ENCODE measurements at places on chromosomes 1 and 21.

DNA sequence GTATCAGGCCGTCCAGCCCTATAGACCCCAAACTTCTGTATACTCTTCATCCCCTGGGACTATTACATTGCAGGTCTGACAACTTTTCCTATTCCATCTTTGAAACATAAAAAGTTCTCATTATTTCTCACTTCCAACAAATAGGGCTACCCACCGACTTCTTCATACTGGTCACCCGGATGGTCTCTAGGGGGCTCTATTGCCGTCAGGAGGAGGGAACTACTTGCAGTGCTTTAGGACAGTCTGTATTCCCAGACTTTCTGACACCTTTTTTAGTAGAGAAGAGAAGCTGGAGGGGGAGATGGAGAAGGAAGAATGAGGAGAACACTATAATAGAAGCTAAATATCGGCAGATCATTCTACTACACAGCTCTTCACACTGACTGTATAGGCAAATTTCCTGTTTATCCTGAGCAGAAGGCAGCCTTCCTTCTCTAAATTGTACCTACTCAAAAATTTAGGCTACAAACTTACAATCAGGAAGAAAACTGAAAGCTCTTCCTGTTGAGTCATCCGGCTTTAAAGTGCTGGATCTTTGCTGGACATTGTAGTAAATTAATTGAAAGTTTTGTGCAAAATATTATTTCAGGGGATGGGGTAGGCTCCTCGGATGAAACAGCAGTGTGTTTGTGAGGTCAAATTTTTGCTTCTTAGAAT is 54.6 kb downstream of the CDC7 start:
- DNase-seq: no peak

- no peak for DNase-seq
Observed at GRCh38 chr1:228697207-228698016, 37.9 kb upstream of the RHOU start.

DNA sequence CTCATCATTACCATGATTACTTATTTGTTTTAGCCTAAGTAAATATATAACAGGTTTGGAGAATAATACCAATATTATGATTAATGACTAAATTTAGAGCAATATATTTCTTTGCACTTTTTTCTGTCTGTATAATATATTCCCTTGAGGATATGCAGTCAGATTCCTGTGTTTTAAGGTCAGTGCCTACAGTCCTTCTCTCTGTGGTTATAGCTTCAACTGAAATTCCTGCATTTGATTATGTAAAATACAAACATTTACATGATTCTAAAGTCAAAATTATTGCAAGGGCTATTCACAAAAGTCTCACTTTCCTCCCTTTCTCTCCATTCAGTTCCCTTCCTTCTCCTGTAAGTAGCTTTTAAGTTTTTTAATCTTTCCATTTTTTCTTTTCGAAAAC is 142.9 kb upstream of the COL6A1 start:
- no peak for DNase-seq

DNA sequence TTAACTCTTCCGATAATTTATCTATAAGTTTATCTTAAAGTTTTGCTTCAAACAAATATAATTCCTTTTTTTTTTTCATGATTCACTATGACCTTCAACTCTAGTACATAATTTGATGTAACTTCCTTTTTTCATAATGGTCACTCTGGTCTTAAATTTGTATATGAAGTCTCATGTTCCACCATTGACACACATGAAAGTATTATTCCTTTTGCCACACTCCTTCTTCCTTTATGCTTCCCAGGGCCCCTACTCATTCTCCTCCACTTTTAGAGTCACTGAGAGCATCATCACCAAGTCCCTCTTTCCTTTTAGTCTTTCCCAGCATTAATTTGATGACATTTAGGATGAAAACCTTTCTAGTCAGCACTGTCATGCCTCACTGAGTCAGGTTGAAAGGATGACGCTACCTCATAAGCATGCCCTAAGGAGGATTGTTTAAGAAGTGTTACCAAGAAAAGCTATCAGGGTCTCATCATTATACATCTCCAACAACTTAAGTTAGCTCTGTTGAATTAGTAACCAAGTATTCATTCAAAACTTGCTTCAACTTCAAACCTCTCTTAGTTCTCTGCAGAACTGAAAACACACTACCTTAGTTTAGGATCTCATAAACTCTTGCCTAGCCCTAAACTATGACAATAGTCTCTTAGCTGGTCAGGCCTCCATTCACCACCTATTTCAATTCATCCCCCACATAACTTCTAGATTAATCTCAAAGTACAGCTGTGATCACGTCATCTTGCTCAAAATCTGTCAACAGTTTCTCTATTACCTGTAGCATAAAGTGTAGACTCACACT is 14.5 kb downstream of the AUNIP start:
- no peak for DNase-seq

- no peak for DNase-seq
Observed at GRCh38 chr1:109240158-109241152, 8.9 kb upstream of the CELSR2 start.

DNA sequence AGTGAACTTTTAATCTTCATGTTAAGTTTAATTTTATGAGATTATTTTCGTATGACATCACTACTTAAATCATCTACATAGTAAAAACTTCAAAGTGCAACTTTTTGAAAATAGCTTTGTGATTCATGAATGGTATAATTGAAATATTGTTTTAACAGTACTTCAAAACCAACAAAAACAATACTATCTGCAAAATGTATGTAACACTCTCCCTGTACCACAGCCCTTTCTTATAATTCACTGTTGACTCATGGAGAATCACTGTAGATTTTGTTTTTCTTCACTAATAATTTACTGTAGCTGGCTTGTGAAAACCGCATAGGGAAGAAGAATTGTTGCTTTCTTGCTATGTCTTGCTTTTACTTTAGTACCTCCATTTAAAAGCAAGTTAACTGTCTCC is 301.4 kb upstream of the ADAMTS5 start:
- DNase-seq: no peak

DNA sequence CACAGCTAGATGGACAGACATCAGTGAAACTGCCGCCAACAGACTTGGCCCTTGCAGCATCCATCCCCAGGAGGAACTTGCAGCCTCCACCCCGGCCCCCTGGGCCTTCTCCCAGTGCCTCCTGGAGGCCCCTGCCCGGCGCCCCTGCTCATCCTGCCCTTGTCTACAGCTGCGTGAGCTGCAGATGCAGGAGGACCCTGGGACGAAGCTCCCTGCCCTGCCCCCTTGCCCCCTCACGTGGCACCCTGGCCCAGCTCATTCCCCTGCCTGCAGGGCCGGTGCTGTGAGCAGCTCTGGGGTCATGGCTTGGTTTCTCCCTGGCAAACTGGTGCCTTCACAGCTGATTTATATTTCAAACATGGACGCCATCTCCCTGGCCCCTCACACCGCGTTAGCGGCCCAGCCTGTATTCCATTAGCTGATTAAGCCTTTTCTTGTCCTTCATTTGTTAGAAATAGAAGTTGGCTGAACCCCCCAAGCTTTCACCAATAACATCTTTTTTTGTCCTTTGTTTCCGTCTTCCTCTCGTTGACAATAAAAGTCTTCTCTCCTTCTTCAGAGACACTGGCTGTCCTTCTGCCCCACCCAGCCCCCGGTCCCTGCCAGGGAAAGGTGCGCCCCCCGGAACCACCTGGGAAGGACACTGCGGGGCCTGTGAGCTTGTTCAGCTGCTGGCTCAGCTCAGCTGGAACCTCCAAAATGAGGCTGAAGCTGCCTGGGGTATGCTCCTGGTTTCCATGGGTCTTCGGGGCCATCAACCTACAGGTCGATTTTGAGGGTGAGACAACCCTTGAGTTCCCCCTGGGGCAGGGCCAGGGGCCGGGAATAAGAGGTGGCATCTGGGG is 34.0 kb upstream of the SLC19A1 start:
- DNase-seq: no peak

GRCh38 chr1:67771152-67771551 is 62.1 kb downstream of the GNG12 start:
- DNase-seq: no peak

GRCh38 chr1:165988275-165988674 is 160.9 kb downstream of the UCK2 start:
- no peak for DNase-seq

GRCh38 chr1:246988316-246988715 is 19.5 kb downstream of the ZNF695 start:
- no peak for DNase-seq

GRCh38 chr21:36477001-36477400 is 2.9 kb downstream of the CLDN14 start:
- no peak for DNase-seq

DNA sequence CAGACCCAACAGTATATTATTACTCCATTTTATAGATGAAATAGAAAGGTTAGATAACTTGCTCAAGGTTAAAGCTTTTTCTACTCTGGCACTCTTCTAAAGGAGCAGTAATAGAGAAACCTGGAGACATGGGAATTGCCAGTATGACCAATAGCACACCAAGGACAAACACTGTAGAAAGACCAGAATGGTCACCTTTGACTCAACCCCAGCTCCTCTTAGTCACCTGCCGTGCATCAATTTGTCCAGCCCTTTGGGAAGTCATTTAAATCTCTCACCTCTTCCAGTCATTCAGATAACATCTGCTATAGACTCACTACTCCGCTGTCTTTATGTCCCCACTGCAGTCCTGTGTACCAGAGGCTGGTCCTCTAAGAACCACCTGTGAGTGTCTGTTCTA is 23.9 kb upstream of the SLC44A3 start:
- no peak for DNase-seq

DNA sequence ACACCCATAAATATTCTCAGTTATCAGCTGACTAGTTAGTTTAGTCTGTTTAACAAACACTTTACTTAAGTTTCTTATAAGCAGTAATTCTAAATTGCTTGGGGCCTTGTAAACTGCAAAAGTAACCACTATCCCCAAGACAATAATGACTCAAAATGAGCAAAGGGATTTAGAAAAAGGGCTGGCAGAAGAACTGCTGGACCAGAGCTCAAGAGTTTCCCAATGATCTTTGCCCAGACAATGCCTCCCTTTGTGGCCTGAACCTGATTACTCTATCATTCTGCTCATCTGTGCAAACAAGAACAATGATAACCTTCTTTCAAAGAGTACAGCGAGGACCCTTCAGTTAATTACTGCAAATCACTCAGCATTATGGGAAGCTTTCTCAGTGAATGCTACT is 123.5 kb downstream of the TIAM1 start:
- no peak for DNase-seq

GRCh38 chr1:118963456-118964430 is 24.4 kb downstream of the TBX15 start:
- DNase-seq: no peak

- DNase-seq: no peak
Observed at GRCh38 chr1:80359666-80360065, 1353.1 kb upstream of the ADGRL4 start.

DNA sequence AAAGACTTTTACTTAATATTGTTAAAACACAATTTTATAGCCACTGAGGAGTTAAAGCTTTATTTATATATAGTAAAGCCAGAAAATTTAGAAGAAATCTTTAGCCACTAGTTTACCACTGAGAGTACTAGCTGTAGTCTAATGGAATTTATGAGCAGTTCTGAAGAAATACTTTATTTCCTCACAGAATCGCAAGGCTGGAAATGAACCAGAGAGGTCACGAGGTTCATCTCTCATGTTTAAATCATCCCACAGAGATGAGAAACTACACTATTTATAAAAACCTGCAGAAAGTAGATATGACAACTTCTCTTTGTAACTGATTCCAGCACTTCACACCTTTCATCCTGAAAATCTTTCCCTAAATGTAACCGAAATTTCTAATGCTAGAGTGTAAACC is 26.0 kb downstream of the ADGRL4 start:
- DNase-seq: no peak

GRCh38 chr1:162372159-162373071 is 4.2 kb downstream of the SPATA46 start:
- no peak for DNase-seq

DNA sequence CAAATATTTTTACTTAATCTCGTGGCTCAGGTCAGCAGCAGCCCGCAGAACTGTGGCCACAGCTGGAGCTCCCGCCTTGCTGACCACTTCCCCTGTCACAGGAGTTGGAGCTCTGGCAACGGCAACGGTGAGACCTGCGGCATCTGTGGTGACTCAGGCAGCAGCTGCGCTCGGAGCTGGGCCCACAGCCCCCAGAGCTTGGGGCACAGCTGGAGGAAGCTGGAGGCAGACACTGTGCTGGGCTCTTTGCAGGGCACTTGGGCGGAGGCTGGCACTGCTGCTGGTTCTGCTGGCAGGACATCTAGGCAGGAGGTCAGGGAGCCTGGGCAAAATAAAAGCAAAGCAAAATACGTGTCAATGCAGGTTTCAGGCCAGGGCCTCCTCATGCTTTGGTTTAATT is at the start of gene LCE3A:
LCE3A (minus strand) TSS at position 301 of the 400 bp plus-strand sequence; CDS start at position 301, 0 bp downstream.
- DNase-seq: no peak

DNA sequence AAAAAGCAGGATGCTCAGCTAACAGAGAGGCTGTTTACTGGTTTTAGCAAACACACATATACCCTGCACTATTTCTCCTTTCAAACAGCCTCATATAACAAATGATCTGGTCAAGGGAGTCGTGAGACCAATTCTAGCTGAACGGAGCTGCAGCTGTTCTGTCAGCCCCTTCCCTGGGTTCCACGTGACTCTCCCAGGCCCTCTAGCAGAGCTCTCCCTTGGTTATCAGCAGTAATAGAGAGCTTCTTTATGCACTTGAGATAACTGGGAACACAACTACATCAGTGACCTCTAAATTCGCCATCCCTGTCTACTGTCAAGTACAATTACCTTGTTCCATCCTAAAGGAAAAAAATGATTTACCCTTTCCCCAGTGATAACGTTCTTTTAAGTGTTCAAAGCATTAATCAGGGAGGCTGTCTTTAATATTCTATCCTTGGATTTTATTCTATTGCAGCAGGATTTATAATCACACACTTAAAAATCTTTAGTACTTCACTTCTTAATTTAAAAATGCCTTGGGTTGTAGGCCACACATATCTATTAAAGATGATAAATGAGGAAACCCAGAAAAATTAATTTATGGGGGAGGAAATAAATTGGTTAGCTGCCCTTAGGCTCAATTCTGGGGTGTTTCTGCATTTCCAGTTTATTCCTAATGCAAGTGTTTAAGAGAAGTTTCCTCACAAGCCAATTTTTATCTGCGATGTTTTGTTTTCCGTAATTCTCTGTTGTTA is 28.2 kb downstream of the PTGER3 start:
- DNase-seq: no peak

GRCh38 chr1:177164380-177165068 is at the start of gene ASTN1:
ASTN1 (minus strand) TSS chr1:177164712; CDS start chr1:177164676, 36 bp downstream.
- no peak for DNase-seq

DNA sequence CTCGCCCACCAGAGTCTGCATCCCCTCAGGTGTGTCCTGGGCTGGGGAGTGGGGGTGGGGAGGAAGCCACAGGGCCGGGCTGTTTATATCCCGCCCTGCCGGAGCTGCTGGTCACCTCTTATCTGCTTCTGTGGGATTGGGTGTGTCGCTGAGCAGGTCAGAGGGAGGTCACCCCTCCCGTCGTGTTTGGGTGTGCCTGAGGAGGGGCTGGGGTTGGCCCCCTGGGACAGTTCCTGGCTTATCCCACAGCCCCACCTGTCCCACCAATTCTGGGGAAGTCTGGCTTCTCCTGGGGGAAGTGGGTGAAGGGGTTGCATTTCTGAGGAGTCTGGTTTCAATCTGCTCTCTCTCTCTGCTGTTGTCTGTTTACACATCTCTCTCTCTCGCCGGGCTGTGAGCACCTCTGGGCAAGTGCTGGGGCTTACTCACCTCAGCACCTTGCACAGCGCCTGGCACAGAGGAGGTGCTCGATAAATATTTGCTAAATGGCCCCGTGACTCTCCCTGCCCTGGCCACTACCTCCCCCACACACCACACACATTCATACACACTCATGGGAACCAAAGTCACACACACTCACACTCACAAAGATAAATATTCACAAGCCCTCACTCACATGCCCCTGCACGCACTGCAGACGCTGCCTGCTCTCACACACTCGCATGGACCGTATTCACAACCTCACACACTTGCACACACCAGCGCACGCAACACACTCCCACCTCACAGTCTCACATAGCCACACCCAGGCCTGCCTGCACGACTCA is 8.3 kb downstream of the ELF3 start:
- DNase-seq: no peak
